Psoas muscle (tissue), 8 donors: ENCODE measurements at places on chromosomes 13 and 19. TPM values are rescaled to one million over a fixed set of nuclear protein-coding genes. Genes with fewer than 3 reads are reported as not detected.

DCAF15 gene
- polyA plus RNA-seq = 16.6 TPM

FUT1 gene
- polyA plus RNA-seq = 1.3 TPM

RNF17 gene
- 0.05 TPM for polyA plus RNA-seq

TEKTIP1 gene
- polyA plus RNA-seq = not detected

GIPC3 gene
- polyA plus RNA-seq = 0.45 TPM

APOC4 gene
- polyA plus RNA-seq = not detected

MBD3L3 gene
- not detected for polyA plus RNA-seq

CALR3 gene
- not detected for polyA plus RNA-seq

ZNF726 gene
- 0.05 TPM for polyA plus RNA-seq

CYP2A7 gene
- not detected for polyA plus RNA-seq

ZFP28 gene
- polyA plus RNA-seq = 2.9 TPM

MZF1 gene
- 8.2 TPM for polyA plus RNA-seq
